AG20443 (cell line): ENCODE measurements at places on chromosomes 5 and 9.
A peak's percentile ranks its signal among the peaks of the same experiment; 100 is the strongest.

- DNase-seq, result peak; percentile 47
Observed at GRCh38 chr5:169637085-169637548, at the start of gene DOCK2. Gene DOCK2, plus strand, starts transcription at chr5:169637275. Its CDS starts 52 bp downstream, at chr5:169637327.

DNA sequence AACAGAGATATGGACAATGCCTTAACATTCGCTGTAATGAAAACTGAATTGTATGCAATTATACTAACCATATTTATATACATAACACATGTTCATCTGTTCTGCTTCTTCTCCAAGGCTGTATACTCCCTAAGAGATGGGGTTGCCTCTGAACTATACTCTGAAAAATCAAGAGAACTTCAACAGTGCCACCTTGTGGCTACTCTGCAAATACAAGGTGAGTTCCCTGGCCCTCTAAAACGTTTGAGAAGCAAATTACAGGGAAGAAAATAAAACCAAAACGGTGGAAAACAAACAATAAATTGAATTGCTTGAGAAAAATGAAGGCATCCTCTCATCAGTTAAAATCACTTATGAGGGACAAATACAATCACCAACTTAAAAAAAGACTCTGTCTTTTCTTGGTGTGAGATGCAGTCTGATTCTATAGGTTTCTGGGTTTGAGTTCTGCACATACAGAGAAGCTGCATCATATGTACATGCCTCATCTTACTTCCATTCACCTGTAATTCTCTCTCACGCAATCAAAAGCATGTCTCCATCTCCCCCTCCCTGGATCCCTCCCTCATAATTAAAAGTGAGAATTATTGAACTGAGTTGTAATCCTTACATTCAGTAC, 98.6 kb downstream of the FBXW11 start:
- DNase-seq, result peak; percentile 56

DNA sequence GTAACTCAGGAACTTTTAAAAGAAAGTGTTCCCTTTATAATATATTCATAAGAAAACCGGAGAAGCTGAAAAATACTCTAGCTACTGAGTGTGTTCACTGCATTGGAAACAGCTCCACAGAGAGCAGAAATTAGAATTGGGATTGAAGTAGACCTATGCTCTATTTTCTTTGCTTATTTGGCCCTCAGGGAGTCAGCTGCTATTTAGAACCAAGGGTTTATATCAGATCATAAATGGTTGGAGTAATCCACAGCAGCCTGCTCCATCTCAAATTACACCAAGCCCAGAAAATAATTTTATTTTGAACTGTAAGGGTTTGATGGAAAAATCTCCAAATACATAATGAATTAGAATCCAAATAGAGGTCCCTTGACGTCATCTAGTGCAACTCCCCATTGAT, 202.6 kb downstream of the ADAMTSL1 start:
- no peak for DNase-seq

DNA sequence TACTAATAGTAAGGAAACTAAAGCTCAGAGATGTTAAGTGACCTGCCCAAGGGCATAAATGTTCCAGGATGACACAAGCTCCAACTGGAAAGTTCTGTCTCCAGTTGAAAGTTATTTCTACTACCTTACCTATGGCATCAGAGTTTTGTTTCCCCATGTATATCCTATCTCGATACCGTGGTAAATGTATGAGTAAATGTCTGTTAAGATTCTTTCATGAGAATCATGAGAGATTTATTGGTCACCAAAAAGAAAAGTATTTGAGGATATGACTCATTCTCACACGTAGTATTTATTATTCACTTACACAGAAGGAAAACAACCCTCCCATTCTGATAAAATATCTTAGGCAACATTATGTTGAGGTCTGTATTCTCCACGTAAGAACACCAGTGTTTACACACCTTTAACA, 11.1 kb upstream of the SHOC1 start:
- DNase-seq, result peak; percentile 37

- DNase-seq, result no peak
Observed at GRCh38 chr9:121830441-121831140, 179.2 kb downstream of the DAB2IP start.

- DNase-seq, result peak; percentile 31
Observed at GRCh38 chr5:6634306-6634705, 1.1 kb downstream of the SRD5A1 start.

GRCh38 chr9:137236238-137236935, 4.7 kb upstream of the TUBB4B start:
- peak; percentile 93 for DNase-seq

DNA sequence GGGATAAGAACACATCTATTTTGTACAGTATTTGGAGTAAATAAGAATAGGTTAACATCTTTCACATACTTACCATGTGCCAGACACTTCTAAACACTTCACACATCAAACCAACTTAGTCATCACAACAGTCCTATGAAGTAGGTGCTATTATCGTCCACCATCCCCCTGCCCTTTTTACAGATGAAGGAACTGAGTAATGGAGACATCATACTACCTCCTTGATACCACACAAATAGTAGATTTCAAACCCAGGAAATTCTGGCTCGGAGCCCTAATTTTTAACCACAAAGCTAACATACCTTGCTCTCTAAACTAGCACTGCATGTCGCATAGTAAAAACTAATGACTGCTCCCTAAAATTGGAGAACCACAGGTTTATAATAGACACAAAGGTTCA, 4.2 kb upstream of the ZNF366 start:
- DNase-seq, result no peak

- DNase-seq, result peak; percentile 72
Observed at GRCh38 chr5:138632900-138633489, 57.8 kb upstream of the HSPA9 start.

DNA sequence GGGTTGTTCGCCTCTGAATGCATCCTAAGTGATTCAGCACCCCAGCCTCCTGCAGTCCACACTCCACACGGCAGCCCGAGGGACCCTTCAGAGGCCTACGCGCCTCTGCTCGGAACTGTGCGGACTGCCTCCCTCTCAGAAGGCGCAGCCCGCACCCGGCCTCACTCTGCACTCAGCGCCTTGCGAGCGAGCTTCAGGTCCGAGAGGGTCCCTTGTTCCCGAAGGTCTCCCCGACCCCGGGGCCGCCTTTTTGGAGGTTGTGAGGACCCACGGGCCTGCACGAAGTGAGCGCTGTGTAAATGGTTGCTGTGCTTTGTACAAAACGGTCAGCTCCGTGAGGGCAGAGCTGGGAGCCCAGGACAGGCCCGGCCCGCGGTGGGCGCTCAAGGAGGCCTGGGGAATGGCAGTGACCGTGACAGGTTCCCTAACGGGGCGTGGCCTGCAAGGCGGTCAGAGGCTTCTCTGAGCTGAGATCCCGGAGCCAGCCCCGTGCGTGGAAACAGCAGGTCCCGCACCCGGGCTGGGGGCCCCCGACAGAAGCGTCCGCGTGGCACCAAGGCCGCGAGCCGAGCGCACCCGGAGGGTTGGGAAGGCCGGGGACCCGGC, 698 bp upstream of the CACNA1B start:
- DNase-seq, result no peak

DNA sequence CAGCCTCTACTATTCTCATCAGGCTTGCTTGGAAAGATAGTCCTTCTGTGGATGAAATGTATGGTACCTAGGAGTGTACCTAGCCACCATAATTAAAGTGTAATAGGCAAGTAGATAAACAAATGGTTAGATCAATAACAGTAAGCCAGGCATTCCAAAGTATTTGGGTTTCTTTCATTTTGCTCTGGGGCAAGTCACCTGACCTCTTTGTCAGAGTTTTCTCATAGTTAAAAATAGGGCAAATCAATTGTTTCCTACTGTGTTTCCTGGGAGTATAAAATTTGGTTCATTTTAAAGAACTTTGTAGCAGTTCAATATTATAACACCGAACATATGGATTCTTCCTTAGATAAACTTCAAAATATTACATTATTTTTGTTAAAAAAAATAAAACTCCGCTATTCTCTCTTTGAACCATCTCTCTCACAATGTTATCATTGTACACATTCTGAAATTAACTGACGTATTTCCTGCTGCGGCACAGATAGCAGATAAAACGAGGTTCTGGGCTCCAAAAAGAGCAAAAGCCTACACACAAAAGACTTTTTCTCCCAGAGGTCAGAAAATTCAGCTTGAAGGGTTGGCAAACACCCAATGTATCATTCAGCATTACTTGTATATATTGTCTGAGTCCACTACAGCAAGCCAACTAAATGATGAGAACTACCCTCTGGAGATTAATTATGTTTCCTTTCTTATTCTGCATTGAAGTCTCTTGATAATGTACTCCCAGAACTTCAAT, 267.9 kb downstream of the COX7C start:
- DNase-seq, result no peak
